Kidney (tissue), 22 donors: ENCODE measurements at places on chromosomes 16 and 17.

DNA sequence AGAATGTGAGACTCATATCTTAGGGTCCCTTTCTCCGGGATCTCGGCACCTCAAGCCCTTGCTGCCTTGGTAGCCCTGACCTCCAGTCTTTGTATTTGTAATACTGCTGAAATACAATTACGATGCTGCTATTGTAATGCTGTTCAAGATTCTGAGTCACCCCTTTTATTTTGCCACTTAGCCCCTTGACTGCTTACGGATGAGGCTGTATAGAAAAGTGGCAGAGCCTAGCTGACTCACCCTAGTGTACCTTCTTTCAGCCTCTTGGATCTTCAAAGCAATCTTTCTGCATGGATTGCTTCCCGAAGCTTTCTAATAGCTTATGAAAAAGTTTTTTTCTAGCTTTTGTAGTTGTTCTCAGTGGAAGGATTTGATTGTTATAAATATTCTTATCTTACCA lies 187.9 kb downstream of the KCNJ2 start:
- no peak overlapping the region for H3K4me3 ChIP-seq
- H3K4me1 ChIP-seq = no peaks in the 10 kb centered on the region
- no peak overlapping the region for H3K27ac ChIP-seq
- no peaks in the 10 kb centered on the region for H3K27me3 ChIP-seq
- H3K36me3 ChIP-seq = no peaks in the 10 kb centered on the region

GRCh38 chr17:8444494-8444893 lies 8.8 kb downstream of the NDEL1 start:
- DNase-seq = no peak
- H3K27me3 ChIP-seq = no peaks in the 10 kb centered on the region
- no peak overlapping the region for H3K27ac ChIP-seq
- H3K36me3 ChIP-seq = peaks cover 22% of the 10 kb centered on the region
- H3K4me3 ChIP-seq = no peak overlapping the region
- peaks cover 6% of the 10 kb centered on the region for H3K4me1 ChIP-seq

DNA sequence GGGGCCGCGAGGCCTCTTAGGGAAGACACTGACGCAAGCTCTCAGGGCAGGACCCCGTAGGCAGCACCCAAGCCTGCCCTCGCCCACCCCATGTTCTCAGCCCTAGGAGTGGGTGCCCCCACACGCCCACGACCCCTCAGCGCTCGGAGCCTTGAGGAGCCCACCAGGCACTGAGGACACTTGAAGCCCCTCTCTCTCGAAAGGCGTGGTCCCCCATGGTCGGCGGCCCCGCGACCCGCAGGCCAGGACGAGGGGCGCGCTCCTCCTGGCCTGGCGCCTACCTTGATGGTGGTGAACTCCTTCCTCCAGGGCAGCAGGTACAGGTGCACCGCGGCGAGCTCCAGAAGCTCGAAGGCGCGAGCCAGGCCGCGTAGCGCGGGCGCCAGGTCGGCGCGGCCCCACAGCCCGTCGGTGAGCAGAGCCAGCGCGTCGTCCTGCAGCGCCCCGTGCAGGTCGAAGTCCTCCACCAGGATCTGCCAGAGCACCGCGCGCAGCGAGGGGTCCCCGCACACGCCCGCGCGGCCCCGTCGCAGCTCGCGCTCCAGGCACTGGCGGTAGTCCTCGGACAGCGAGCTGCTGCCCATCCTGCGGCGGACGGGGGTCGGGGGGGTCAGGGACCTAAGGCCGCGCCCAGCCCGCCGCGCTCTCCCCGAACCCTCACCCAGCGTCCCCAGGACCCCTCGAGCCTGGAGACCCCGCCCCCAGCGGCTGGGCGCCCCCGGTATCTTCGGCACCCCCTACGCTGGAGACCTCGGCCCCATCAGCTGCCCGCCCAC lies 668 bp downstream of the SPATA2L start:
- peak overlapping the region; percentile 80 for H3K4me3 ChIP-seq
- H3K4me1 ChIP-seq = no peaks in the 10 kb centered on the region
- peak; percentile 81 for DNase-seq
- no peaks in the 10 kb centered on the region for H3K27me3 ChIP-seq

DNA sequence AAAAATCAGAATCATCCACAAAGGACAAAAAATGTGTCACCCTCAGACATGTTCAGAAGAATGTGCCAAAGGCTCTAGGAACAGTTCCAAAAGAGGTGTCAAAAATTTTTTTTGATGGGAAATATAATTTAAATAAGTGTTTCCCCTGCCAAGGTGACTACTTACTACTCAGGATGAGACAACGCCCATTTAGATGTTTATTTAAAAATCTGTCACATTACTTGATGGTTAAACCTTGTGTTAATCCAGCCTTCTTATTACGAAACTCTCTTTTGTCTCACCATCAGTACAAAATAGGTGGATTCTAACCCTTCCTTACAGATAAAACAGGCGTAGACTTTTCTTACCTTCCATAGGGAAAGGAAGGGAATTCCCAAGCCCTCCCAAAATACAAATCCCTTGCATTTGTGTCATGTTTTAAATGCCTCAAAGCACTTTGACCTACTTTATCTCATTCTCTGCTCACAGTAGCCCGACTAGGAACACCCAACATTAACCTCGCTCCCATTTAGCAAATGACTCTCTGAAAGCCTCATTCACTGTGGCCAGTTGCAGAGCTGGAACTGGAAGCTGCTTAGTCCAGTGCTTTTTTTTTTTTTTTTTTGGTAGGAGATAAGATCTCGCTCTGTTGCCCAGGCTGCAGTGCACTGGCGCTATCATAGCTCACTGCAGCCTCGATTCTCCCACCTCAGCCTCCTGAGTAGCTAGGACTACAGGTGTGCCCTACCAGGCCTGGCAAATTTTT lies 5.8 kb upstream of the GNA13 start:
- H3K4me3 ChIP-seq = no peak overlapping the region
- peak overlapping the region; percentile 41 for H3K27ac ChIP-seq
- H3K36me3 ChIP-seq = no peaks in the 10 kb centered on the region
- DNase-seq = no peak
- H3K4me1 ChIP-seq = peaks cover 12% of the 10 kb centered on the region
- no peaks in the 10 kb centered on the region for H3K27me3 ChIP-seq

DNA sequence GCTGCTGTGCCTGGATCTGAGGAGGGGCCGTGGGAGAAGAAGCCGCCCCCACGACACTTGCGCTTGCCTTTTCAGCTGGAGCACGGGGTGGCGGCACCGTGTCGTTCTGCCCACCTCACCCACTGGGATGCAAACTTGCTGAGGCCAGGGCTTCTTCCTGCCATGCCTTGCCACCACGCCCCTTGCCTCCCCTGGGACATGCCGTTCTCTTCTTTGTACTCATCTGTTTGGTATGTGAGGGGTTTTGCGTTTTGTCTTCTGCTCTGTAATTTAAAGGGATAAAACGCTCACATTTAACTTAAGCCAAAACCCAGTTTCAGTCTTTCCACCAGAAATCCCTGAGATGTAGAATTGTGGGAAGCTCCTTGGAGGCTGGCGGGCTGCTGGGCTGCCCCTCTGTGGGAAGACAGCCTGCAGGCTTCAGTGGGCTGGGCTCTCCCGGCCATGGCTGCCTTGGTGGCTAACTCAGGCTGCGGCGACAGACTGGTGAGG lies 180.2 kb downstream of the RPTOR start:
- peaks cover 15% of the 10 kb centered on the region for H3K4me1 ChIP-seq
- no peak overlapping the region for H3K4me3 ChIP-seq
- no peaks in the 10 kb centered on the region for H3K27me3 ChIP-seq
- no peak for DNase-seq

GRCh38 chr17:1783271-1783670 lies 21.4 kb downstream of the SERPINF1 start:
- no peak for DNase-seq
- H3K27me3 ChIP-seq = no peaks in the 10 kb centered on the region
- H3K36me3 ChIP-seq = no peaks in the 10 kb centered on the region
- peak overlapping the region; percentile 89 for H3K27ac ChIP-seq
- H3K4me3 ChIP-seq = no peak overlapping the region
- peaks cover 22% of the 10 kb centered on the region for H3K4me1 ChIP-seq

- no peaks in the 10 kb centered on the region for H3K27me3 ChIP-seq
- H3K36me3 ChIP-seq = no peaks in the 10 kb centered on the region
- no peak for DNase-seq
- H3K4me1 ChIP-seq = no peaks in the 10 kb centered on the region
- no peak overlapping the region for H3K27ac ChIP-seq
- H3K4me3 ChIP-seq = no peak overlapping the region
Observed at GRCh38 chr17:83149029-83149725, 69.8 kb downstream of the METRNL start.

DNA sequence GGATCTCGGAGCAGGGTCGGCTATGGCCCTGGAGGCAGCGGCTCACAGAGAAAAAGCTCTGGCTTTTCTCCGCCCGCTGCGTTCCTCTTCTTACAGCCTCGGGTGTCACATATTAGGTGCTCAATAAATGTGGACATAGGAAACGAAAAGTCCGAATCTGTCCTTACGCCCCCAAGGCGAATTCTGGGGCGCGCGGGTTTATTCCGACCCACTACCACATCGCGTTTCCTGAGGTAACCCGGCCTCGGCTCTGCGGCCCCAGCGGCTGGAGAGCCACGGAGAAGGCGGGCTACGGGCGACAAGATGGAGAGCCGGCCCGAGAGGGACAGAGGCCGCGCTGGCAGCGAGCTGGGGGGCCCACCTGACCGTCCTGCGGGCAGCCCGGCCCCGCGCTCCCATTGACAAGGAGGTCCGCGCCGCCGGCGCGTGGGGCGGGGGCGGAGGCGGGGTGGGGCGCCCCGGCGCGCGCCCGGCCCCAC lies 573 bp upstream of the GNAO1 start:
- no peaks in the 10 kb centered on the region for H3K36me3 ChIP-seq
- peaks cover 13% of the 10 kb centered on the region for H3K27me3 ChIP-seq
- peak overlapping the region; percentile 67 for H3K27ac ChIP-seq
- peak overlapping the region; percentile 12 for H3K4me3 ChIP-seq

GRCh38 chr16:10168258-10168657 lies 14.0 kb downstream of the GRIN2A start:
- H3K27ac ChIP-seq = no peak overlapping the region
- no peak overlapping the region for H3K4me3 ChIP-seq
- no peak for DNase-seq
- no peaks in the 10 kb centered on the region for H3K36me3 ChIP-seq

GRCh38 chr17:50045154-50045553 lies 10.8 kb upstream of the ITGA3 start:
- H3K36me3 ChIP-seq = no peaks in the 10 kb centered on the region
- H3K27ac ChIP-seq = no peak overlapping the region

DNA sequence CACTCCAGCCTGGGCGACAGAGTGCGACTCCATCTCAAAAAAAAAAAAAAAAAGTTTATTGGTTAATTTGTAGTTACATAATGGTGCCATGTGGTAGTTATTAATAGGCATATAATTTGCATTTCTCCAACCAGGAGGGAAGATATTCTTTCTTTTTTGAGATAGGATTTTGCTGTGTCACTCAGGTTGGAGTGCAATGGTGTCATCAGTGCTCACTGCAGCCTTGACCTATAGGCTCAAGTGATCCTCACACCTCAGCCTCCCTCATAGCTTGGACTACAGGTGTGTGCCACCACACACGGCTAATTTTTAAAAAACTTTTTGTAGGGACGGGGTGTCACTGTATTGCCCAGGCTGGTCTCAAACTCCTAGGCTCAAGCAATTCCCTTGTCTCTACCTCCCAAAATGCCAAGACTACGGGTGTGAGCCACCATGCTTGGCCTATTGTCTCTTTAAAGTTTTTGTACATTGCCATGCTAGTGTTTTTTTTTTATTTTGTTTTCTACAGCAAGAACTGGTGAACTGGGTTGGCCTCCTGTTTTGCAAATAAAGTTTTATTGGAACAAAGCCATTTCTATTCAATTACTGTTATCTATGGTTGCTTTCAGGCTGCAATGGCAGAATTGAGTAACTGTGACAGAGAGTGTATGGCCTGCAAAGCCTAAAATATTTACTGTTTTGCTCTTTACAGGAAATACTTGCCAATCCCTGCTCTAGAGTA lies 11.9 kb downstream of the SNX29 start:
- no peak for DNase-seq
- H3K27me3 ChIP-seq = no peaks in the 10 kb centered on the region
- H3K4me1 ChIP-seq = peaks cover 41% of the 10 kb centered on the region
- H3K27ac ChIP-seq = peak overlapping the region; percentile 12

- H3K36me3 ChIP-seq = peaks cover 3% of the 10 kb centered on the region
- H3K27me3 ChIP-seq = no peaks in the 10 kb centered on the region
- H3K4me3 ChIP-seq = peak overlapping the region; percentile 71
- no peaks in the 10 kb centered on the region for H3K4me1 ChIP-seq
- H3K27ac ChIP-seq = peak overlapping the region; percentile 39
- DNase-seq = no peak
Observed at GRCh38 chr17:75288770-75289114, 491 bp downstream of the SLC25A19 start.

DNA sequence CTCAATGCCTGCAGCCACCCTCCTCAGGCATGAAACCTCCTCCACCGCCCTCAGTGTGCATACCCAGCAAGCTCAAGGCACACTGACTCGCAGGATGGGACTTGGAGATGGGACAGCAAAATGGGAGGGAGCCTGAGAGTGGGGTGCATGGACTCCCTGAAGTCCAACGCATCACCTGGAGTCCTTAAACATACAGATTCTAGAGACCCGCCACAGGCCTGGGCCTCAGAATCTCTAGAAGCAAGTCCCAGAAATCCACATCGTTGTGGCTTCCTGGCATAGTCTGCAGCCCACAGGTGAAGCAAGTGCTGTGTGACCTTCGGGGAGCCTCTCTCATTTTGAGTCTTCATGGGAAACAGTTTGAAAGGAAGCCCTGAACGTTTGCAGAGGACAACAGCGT lies 3.6 kb upstream of the TBX21 start:
- H3K27me3 ChIP-seq = peaks cover 11% of the 10 kb centered on the region
- DNase-seq = no peak
- no peaks in the 10 kb centered on the region for H3K36me3 ChIP-seq
- no peak overlapping the region for H3K27ac ChIP-seq
- H3K4me3 ChIP-seq = no peak overlapping the region

DNA sequence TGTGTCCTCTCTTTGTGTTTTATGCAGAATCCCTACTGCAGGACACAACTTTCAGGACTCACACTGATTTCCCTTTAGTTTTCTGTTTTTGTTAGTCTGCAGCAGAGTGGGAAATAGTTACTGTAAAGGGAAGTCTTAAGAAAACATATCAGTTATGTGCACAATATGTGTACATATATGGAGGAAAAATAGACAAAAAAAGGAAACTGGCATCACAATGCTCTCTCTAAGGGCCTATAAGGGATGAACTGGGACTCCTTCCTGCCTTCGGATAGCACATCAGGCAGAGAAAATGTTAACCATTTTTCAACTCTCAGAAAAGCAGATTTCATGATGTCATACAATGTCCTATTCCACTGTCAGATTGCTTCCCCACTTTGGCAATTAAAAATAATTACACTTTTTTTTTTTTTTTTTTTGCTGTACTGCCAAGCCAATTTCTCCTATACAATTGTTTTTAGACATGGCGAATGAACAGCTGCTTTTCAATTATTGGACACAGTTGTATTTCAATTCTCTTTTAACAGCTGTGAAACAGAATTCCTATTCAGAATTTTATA lies 112.5 kb upstream of the KCNJ16 start:
- no peak overlapping the region for H3K4me3 ChIP-seq
- no peaks in the 10 kb centered on the region for H3K4me1 ChIP-seq
- no peaks in the 10 kb centered on the region for H3K27me3 ChIP-seq
- H3K27ac ChIP-seq = no peak overlapping the region

DNA sequence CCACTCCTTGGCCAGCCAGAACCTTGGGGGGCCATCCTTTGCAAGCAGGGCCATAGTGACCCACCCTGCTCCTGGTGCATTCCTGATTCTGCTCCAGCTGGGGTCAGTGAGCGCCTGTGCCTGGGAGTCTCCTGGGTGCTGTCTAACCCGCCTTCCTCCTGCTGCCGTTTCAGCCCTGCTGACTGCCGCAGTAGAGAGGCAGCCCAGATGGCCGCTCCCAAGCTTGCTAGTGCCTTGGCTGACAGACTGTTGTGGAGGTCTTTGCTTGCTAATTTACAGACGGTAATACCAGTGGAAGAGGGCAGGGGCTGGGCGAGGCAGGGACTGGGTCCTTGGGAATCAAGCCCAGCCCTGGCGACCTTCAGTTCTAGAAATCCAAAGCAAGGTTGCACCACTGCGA lies 99.6 kb downstream of the SOCS1 start:
- no peaks in the 10 kb centered on the region for H3K4me1 ChIP-seq
- H3K27me3 ChIP-seq = no peaks in the 10 kb centered on the region
- H3K27ac ChIP-seq = no peak overlapping the region
- no peak for DNase-seq
- no peak overlapping the region for H3K4me3 ChIP-seq
